Neural crest cell (in vitro differentiated cells): ENCODE measurements at places on chromosomes 16 and 17.

DNA sequence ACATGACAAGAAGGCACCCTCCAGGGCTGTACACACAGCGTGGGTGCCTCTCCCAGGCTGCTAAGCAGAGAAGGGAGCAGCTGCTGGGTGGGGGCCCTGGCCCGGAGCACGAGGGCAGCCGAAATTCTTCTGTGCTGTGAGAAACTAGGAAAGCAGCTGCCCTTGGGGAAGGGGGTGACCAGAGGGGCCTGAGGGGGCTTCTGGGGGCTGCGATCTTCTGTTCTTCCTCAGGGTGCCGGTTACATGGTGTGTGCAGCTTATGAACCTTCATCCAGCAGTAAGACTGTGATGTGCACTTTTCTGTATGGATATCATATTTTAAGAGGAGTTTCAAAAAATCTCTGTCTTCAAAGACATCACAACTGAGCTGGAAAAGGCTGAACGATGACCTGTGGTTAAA lies 43.2 kb upstream of the METRNL start:
- H3K36me3 ChIP-seq: peaks cover 30% of the 10 kb centered on the region
- no peak overlapping the region for H3K4me3 ChIP-seq
- no peak for DNase-seq
- peaks cover 22% of the 10 kb centered on the region for H3K4me1 ChIP-seq
- no peaks in the 10 kb centered on the region for H3K27me3 ChIP-seq

GRCh38 chr17:81394921-81395599 lies at the start of gene BAHCC1:
BAHCC1 (plus strand) TSS chr17:81395457; CDS start chr17:81399740, 4,283 bp downstream.
- H3K4me3 ChIP-seq: peak within 1 kb of the TSS; percentile 99
- H3K4me1 ChIP-seq: peaks cover 56% of the 10 kb centered on the region
- peak within 1 kb of the TSS; percentile 96 for H3K27ac ChIP-seq
- peaks cover 11% of the 10 kb centered on the region for H3K36me3 ChIP-seq

DNA sequence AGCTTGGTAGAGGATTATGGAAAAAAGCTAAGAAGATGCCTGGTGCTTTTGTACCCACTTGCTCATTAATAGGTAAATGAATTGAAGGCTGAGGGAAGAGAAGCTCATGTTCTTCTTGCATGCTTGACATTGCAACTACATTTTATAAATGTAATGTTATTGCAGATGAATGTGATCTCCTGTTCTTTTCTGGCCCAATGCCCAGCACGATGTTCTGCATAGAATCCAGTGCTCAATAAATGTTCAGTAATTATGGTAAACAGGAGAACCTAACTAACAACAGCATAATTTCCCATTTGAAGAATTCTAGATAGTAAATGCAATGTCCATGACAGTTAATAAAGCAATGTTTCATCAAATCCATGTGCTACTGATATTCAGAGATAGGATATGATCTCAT lies 638.2 kb upstream of the SOX9 start:
- DNase-seq: no peak
- no peaks in the 10 kb centered on the region for H3K4me1 ChIP-seq
- H3K36me3 ChIP-seq: no peaks in the 10 kb centered on the region
- no peaks in the 10 kb centered on the region for H3K27me3 ChIP-seq
- H3K27ac ChIP-seq: no peak overlapping the region

DNA sequence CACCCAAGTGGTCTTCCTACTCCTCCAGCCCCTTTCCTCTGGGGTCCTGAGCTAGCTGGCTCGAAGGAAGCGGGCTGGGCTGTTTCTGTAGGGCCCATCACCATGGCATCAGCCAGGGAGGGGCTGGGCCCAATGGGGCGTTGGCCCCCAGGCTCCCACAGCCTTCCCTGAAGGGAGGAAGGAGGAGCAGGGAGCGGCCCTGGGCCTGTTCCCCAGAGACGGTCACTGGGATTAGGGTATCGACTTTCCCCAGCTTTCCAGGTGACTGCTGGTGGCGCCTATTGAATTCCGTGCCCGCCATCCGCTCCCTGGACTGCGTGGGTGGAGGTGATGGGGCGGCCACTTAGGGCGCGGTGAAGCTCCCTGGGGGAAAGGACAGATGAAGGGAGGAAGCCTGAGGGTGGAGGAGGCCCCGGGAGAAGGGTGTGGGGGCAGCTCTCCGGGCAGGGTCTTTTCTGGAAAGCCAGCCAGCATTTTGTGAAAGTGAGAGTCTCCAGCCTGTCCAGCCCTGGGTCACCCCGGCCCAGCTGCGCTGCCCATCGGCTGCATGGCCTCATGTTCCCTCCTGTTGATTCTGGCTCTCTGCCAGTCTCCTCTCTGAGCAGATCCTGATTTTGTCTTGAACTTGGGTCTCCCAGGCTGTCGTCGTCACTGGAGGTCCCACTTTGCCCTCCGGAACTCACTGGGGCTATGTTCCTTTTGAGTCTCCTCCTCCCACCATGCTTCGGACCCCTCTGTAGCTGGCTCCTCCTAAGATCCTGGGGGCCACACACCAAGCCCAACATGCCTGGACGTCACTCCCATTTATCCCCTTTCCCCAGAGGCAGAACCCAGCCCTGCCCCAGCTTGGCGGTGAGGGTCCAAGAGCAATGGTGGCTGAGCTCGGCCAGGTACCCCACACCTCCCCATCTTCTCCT lies 9.8 kb downstream of the NHERF1 start:
- H3K4me1 ChIP-seq: peaks cover 38% of the 10 kb centered on the region
- no peaks in the 10 kb centered on the region for H3K27me3 ChIP-seq
- H3K4me3 ChIP-seq: peak overlapping the region; percentile 41
- H3K27ac ChIP-seq: peak overlapping the region; percentile 83
- no peak for DNase-seq
- no peaks in the 10 kb centered on the region for H3K36me3 ChIP-seq

DNA sequence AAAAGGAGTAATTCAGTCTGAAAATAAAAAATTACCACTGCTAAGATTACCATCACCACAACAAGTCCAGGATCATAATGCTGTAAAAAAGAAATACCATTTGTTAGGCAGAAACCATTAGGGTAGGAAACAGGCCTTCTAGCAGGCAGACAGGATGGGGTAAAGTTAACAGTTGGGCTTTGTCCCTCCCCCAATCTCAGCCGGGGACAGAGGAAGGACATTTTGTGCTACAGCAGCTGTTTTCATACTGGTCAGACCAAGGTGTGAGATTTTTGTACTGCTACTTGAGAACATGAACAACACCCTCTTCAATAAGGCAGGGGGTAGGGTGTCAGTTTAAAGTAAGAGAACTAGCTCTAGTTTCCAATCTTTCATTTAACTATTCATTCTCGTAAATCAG lies 49.2 kb upstream of the ITGA2B start:
- peaks cover 15% of the 10 kb centered on the region for H3K4me1 ChIP-seq
- no peaks in the 10 kb centered on the region for H3K27me3 ChIP-seq
- peaks cover 3% of the 10 kb centered on the region for H3K36me3 ChIP-seq
- H3K4me3 ChIP-seq: no peak overlapping the region
- no peak for DNase-seq

- no peak for DNase-seq
- no peaks in the 10 kb centered on the region for H3K36me3 ChIP-seq
- H3K27ac ChIP-seq: peak overlapping the region; percentile 64
- peak overlapping the region; percentile 33 for H3K4me3 ChIP-seq
These were observed 628.5 kb downstream of the MAF start for GRCh38 chr16:78972006-78972405.

DNA sequence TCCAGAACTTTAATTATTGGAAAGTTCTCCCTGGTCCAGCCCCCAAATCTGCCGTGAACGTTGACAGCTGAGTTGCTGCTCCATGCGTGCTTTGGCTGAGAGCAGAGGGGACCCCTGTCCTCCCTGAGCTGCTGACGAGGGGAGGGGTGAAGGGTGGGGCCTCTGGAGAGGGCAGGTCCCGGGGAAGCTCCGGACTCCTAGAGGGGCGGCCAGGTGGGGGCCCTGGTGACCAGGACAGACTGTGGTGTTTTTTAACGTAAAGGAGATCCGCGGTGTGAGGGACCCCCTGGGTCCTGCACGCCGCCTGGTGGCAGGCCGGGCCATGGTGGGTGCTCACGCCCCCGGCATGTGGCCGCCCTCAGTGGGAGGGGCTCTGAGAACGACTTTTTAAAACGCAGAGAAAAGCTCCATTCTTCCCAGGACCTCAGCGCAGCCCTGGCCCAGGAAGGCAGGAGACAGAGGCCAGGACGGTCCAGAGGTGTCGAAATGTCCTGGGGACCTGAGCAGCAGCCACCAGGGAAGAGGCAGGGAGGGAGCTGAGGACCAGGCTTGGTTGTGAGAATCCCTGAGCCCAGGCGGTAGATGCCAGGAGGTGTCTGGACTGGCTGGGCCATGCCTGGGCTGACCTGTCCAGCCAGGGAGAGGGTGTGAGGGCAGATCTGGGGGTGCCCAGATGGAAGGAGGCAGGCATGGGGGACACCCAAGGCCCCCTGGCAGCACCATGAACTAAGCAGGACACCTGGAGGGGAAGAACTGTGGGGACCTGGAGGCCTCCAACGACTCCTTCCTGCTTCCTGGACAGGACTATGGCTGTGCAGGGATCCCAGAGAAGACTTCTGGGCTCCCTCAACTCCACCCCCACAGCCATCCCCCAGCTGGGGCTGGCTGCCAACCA lies at the start of gene MC1R:
Gene MC1R (plus strand): TSS at position 410 of the 895 bp plus-strand sequence. CDS start 397 bp downstream, at position 807.
- peak within 1 kb of the TSS; percentile 87 for H3K4me3 ChIP-seq
- H3K4me1 ChIP-seq: peaks cover 47% of the 10 kb centered on the region
- H3K27me3 ChIP-seq: peaks cover 2% of the 10 kb centered on the region
- H3K27ac ChIP-seq: peak within 1 kb of the TSS; percentile 62

DNA sequence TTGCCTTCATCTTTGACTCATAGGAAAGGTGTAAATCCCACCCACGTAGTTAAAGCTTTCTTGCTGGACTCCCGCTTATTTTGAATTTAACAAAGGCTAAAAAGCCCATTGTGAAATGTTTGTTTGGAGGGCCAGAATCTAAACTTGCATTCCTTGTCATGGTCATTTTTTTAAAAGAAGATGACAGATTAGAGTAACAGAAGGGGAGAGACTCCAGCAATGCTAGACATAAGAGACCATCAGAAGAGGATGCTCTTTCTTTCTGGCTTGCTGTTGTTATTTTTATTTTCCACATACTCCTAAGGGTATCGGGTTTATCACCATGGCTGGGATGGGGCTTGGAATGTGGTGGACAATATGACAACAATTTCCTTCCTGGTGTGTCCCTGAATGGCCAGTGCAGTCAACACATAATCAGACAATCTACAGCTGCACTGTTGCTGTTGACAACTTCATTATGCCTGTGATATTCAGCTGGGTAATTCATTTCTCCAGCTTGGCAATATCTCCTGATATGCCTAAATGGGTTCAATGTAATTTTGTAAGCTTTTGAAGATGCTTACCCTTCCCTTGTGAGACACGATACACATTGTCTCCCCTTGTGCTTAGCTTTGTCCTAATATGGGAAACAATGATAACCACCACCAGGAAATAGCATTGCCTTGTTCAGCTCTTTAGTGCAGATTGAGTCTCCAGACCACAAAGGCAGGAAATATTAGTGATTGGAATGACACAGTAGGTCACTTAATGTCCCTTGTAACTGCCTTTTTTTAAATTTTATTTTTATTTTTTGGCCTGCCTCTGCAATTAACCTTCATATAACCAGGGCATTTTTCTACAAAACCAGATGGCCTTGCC lies 164.3 kb downstream of the ANKFN1 start:
- no peak for DNase-seq
- H3K27me3 ChIP-seq: peaks cover 2% of the 10 kb centered on the region
- peaks cover 41% of the 10 kb centered on the region for H3K4me1 ChIP-seq
- H3K4me3 ChIP-seq: no peak overlapping the region

DNA sequence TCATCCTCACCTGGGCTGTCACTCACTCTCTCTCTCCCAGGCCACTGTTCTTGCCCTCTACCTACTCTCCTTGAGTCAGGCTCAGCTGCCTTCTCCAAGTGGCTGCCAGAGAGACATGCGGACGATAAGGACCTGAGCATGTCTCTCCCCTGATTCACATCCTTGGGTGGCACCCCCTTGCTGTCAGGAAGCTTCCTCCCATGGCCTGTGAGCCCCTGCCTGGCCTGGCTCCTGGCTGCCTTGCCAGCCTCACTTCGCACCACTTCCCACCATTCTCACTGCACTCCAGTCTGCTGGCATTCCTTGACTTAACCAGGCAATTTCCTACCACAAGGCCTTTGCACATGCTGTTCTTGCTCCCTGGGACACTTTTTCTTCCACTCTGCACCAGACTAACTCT lies 2.7 kb upstream of the ALDH3A1 start:
- no peak overlapping the region for H3K27ac ChIP-seq
- H3K36me3 ChIP-seq: no peaks in the 10 kb centered on the region
- H3K27me3 ChIP-seq: no peaks in the 10 kb centered on the region
- H3K4me3 ChIP-seq: no peak overlapping the region
- no peak for DNase-seq

- no peaks in the 10 kb centered on the region for H3K36me3 ChIP-seq
- no peak overlapping the region for H3K4me3 ChIP-seq
- H3K27me3 ChIP-seq: no peaks in the 10 kb centered on the region
- DNase-seq: no peak
- H3K27ac ChIP-seq: no peak overlapping the region
These were observed 5.6 kb upstream of the DCAF7 start for GRCh38 chr17:63544467-63545301.

DNA sequence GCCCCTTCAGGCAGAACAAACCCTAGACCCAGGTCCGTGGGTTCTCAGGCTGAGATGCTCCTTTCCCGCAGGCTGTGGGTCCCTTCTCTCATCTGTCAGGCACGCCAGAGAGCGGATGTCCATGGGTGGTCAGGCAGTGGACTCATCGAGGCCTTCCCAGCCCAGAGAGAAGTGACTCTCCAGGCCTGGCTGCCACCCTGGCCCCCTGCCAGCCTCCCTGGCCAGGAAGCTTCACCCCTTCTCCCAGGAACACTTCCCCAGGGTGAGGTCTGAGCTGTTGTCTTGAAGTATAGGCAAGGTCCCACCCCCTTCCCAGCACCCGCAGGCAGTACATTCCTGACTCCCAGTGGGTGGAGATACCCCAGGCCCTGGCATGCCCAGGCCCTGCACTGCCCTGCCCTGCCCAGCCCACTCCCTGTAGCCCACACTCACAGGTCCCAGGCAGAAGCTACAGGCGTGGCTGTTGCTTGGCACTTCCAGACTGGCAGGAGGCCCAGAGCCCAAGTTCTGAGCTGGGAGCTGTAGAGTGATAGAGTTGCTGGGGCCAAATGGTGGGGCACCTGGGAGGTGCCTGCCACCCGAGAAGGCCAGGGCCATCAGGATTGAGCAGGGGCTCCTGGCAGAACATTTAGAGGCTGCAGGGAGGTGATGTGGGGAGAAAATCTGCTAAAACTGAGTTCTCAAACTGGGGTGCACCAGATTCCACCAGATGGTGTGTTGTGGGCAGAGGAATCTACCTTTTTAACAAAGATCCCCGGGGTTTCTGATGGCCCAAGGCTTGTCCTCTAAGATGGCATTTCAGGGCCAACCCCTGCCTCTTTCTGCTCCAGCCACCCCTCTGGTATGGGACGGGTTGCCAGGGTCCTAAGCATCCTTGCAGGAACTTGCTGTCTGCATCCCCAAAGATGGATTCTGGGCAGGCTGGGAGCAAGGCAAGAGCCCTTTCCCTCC lies 6.7 kb downstream of the ITGA3 start:
- DNase-seq: no peak
- no peak overlapping the region for H3K27ac ChIP-seq
- peaks cover 23% of the 10 kb centered on the region for H3K4me1 ChIP-seq
- H3K27me3 ChIP-seq: peaks cover 13% of the 10 kb centered on the region
